ENCODE measurements at places on chromosomes 7 and 10.

DNA sequence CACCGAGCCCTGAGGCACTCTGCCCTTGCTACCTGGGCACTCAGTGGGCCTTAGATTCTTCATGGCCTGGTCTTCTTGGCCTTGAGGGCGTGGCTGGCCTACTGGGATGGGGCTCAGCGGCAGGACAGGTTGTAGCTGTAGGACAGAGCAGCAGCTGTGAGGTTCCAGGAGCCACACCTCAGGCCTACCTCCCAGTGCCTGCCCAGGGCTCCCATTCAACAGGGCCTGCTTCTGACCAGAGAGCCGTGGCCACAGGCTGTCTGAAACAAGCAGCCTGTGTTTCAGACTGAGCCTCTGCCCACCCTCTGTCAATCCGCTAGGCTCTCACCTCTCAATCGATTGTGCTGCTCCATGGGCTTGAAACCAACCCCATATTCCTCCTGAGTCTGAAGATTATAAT lies 928.0 kb upstream of the ZNF722 start:
- no peak for DNase-seq

- DNase-seq = no peak
Observed at GRCh38 chr10:124587811-124588211, 126.2 kb downstream of the LHPP start.

DNA sequence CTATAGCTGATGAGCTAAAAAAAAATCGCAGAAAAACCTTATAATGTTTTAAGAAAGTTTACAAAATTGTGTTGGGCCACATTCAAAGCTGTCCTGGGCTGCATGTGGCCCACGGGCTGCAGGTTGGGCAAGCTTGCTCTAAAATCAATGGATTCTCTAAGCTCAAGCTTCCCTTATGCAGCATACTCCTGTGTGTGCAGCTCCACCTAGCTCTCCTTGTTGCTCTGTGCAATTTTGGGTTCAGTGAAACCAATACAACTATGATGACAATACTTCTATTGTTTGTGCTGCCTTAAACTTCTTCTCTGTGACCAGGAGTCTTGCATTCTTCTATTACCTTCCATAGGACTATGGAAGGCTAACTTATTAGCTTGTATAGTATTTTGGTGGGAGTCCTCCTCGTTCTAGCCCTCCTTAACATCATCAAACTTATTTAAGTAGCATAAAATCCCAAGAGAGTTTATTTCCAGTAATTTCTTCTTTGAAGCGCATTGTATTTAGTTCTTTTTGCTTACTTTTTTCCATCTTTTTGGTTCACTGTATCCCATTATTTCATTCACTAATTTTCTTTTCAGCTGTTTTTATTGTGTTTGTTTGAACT lies 170.9 kb upstream of the SMIM30 start:
- no peak for DNase-seq

GRCh38 chr10:66737241-66737640 lies 188.6 kb upstream of the LRRTM3 start:
- no peak for DNase-seq

GRCh38 chr7:155660059-155660757 lies 15.7 kb downstream of the RBM33 start:
- no peak for DNase-seq

- no peak for DNase-seq
Observed at GRCh38 chr7:116095396-116095795, 64.8 kb upstream of the TFEC start.

- no peak for DNase-seq
Observed at GRCh38 chr7:25624051-25624450, 395.8 kb upstream of the NPVF start.

GRCh38 chr10:94546049-94546900 lies 687 bp downstream of the HELLS start:
- no peak for DNase-seq

GRCh38 chr10:122740640-122741039 lies 41.0 kb upstream of the C10orf120 start:
- DNase-seq = no peak

DNA sequence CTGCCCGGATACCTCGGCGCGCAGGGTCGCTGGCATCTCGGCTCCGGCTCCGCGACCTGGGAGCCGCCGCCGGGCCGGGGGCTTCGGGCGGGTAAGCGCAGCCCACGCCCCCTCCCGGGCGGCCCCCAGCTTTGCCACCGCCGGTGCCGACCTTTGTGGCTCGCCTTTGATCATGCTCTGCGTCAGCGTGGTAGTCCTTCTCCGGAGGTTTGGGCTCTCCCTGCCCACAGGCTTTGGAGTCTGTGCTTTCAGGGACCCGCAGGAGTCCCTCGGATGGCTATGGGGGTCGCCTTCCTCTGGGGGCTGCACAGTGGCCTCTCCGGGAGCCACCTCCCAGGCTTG lies 7.3 kb downstream of the ATP6V1F start:
- DNase-seq = no peak

DNA sequence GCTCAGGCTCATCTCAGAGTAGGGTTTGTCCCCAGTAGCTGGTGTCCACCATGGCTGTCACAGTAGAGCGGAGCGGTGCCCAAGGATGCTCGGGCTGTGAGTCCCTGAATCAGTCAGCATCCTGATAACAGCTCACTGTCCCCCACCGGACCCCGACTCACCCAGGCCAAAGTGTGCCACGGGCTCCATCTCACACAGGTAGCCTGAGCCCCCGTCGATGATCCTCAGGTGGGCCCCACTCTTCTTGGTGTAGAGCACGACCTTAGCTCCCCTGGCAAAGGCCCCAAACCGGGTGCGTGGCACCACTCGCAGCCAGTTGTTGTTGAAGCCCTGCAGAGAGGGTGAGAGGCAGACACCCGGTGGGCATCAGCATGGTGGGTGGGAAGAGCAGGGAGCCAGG lies 45.4 kb downstream of the GOLGA7B start:
- no peak for DNase-seq

DNA sequence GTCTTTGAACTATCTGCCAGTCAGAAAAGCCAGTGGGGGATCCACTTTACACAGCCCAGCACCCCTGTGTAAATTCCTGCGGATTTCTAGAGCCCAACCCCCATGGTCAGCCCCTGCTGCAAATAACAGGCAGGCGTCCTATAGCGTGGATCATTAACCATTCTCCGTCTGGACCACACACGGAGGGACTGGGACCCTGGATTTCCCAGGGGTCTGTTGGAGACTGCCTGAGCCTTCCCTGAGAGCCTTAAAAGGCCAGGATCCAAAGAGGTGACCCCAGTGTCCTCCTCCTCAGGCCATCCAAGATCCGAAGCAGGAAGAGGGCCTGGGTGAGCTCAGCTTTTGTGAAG lies 11.2 kb upstream of the GRID1 start:
- DNase-seq = no peak

GRCh38 chr7:128359939-128360338 lies 1.6 kb downstream of the PRRT4 start:
- DNase-seq = no peak

- no peak for DNase-seq
Observed at GRCh38 chr7:54541669-54542625, at the start of gene VSTM2A. TSS of gene VSTM2A (plus strand) at chr7:54542375. CDS start at chr7:54542731, 356 bp downstream.

DNA sequence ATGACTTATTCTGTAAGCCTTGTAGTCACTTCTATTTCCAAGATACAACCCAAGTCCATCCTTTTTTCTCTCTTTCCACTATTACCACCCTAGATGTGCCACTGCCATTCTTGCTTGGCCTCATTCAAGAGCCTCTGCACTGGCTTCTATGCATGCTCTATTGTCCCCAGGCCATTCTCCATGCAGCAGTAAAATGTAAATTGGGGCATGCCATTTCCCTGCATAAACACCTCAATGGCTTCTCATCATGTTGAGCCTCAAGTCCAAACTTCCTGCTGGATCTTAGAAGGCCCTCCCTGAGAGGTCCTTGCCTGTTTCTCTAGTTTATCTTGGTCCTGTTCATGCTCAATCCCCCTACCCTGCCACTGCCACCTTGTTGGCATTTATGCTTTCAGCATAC lies 23.2 kb upstream of the WDFY4 start:
- no peak for DNase-seq

DNA sequence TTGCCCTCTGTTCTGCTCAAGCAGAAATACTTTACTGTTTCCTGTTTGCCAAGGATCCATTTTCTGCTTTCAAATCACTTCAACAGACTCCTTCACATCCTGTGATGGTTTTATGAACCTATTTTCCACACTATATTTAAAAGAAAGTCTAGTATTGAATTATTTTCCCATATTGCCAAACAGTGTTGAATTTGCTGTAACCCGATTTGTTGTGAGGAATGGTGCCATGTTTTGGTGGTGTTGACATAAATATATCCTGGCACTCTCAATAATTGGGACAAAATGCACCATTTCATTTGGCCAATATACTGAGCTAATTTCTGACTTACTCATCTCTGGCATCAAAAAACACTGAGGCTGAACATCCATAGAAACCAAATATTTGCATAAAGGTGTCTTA lies 615.4 kb upstream of the SEMA3D start:
- DNase-seq = no peak

- DNase-seq = no peak
Observed at GRCh38 chr10:5043716-5044115, 40.1 kb upstream of the AKR1C2 start.

- DNase-seq = no peak
Observed at GRCh38 chr7:111329367-111330234, 232.7 kb downstream of the IMMP2L start.

DNA sequence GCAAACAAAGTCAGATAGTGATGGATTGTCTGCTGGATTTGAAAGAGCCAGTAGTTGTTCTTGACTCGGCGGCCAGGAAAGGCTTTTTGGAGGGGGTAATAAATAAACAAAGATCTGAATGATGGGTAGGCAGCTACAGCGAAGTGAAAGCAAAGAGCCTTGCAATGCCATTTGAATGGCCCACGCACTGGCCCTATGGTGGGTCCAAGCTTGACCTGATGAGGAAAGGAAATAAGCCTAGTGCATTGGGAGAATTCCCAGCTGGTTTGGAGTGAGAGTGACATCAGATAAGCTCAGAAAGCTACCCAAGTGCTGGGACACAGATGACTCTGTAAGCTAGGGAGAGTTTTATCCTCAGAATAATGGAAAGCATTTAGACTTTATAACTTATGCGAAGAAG lies 365.2 kb downstream of the PLXDC2 start:
- DNase-seq = no peak

DNA sequence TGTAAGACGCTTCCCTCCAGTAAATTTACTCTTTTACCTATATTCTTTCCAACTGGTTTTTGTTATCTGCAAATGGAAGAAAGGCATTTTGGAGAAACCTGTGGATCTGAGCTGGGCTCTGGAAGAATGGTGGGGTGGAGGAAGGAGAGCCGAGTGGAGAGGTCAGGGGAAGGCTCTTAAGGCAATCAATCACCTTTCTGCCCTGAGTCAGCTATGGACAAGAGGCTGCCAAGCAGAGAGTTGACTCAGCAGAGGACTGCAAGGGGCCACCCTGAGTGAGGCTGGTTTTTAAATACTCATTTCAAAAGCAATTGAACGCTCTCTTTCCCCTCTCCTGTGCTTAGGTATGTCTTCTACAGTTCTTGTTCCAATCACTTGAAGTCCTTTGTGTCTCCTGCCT lies 81.8 kb downstream of the SPAG6 start:
- DNase-seq = no peak

GRCh38 chr7:142352543-142352942 lies 94.7 kb upstream of the PRSS58 start:
- no peak for DNase-seq

GRCh38 chr10:48605786-48606529 lies 1.1 kb upstream of the ARHGAP22 start:
- no peak for DNase-seq

DNA sequence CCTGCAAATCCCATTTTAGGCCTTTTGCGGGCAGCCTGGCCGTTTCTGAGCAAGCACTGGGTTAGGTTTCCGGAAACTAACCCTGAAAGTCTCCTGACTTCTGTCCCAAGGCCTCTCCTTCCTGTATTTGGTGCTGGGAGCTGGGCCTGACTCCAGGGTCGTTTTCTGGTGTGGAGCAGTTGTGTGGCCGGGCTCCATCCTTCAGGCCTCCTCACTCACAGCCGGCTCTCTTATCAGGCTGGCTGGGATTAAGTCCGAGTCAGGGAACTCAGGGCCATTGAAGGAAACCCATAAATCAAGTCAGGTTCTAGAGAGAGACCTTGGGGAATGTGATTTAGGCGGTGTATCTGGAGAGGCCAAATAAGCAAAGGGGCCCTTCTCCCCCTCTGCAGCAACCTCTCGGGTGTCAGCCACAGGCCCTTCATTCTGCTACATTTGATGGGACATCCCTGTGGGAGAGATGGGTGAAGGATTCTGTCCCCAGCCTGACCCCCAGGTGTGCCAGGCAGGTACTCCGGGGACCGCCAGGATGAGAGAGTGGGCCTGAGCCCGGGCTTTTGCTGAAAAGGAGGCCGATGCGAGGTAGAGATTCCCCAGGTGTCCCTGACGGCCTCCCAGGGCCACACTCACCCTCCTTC lies 3.3 kb downstream of the GATA3 start:
- no peak for DNase-seq
